ENCODE measurements at places on chromosomes 12 and 14.

- DNase-seq, result peak; percentile 31
Observed at GRCh38 chr12:54853933-54854538, at the start of gene MUCL1. TSS of gene MUCL1 (plus strand) at chr12:54854516. CDS start at chr12:54854583, 67 bp downstream.

GRCh38 chr12:122166422-122167349 is 7.3 kb downstream of the IL31 start:
- DNase-seq, result no peak

DNA sequence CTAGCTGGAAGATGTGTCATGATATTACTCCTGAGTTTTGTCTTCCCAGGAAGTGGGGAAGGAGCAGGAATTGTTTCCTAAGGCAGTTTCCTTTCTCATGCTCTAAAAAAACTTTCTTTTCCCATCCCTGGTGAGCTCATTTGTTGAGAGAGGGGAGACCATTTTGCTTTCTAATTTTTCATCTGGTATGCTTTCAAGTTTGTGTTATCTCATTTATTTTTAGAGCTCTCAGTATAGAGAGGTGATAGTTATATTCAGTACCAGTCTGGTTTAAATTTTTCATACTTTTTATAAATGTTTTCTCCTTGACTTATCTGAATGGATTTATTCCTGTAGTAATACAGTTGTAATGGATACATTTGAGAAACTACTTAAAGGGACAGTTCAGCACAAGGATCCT is 79.6 kb downstream of the FBXW8 start:
- DNase-seq, result no peak

DNA sequence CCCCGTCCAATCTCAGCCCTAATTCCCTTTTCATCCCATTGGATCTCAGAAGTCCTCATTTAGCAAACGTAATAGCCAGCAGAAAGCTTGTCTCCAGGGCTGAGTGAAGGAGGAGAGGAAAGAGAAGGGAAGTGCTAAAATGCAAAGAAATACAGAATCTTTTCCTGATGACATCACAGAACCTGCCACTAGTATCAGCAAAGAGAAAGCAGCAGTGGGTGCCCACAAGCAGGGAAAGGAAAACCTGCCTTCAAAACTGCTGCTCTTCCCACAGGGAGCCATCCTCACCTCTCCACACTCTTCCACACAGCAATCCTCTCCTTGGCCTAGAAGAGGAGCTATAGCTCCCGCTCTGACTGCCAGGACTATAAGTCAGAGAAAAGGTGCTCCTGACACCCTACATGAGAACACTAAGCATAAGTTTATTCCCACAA is 11.3 kb downstream of the MED13L start:
- DNase-seq, result no peak

DNA sequence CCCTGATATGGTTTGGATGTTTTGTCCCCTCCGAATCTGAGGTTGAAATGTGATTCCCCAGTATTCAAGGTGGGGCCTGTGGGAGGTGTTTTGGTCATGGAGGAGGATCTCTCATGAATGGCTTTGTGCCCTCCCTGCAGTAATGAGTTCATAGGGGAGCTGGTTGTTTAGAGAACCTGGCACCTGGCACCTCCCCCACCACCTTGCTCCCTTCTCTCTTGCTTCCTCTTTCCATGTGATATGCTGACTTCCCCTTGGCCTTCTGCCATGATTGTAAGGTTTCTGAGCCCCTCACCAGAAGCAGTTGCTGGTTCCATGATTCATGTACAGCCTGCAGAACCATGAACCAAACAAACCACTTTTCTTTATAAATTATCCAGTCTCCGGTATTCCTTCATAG is 32.6 kb downstream of the CD163L1 start:
- no peak for DNase-seq

DNA sequence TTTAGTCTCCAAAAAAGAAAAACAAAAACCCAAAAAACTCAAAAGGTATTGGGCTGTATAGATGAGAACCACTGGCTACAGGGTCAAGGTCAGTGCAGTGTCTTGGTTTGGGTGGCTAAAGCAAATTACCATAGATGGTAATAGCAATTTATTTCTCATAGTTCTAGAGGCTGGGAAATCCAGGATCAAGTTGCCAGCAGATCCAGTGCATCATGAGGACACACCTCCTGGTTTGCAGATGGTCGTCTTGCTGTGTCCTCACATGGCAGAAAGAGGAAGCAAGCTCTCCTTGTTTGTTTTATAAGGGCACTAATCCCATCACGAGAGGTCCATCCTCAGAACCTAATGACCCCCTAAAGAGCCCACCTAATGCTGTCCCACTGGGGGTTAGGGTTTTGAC is 11.2 kb downstream of the COX14 start:
- no peak for DNase-seq

GRCh38 chr14:36070720-36071043 is 105.8 kb downstream of the PTCSC3 start:
- no peak for DNase-seq

DNA sequence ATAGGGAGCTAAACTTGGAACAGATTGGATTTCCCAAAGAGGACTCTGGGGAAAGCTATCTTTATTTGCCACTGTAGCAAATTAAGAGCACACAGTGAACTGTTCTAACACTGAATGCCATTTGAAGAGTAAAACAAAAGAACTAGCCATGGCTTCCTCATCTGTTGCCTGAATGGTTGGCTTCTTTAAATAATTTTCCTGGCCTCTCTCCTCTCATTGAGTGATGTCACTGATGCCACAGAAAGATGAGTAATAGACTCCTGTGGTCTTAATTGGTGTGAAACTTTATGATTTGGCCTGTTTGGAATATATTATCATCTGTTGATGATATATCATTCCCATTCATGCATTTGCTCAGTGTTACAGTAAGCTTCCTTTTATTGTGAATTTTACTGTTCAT is 42.5 kb downstream of the WDR20 start:
- DNase-seq, result no peak

GRCh38 chr12:59036347-59036746 is 116.0 kb upstream of the LRIG3 start:
- no peak for DNase-seq

DNA sequence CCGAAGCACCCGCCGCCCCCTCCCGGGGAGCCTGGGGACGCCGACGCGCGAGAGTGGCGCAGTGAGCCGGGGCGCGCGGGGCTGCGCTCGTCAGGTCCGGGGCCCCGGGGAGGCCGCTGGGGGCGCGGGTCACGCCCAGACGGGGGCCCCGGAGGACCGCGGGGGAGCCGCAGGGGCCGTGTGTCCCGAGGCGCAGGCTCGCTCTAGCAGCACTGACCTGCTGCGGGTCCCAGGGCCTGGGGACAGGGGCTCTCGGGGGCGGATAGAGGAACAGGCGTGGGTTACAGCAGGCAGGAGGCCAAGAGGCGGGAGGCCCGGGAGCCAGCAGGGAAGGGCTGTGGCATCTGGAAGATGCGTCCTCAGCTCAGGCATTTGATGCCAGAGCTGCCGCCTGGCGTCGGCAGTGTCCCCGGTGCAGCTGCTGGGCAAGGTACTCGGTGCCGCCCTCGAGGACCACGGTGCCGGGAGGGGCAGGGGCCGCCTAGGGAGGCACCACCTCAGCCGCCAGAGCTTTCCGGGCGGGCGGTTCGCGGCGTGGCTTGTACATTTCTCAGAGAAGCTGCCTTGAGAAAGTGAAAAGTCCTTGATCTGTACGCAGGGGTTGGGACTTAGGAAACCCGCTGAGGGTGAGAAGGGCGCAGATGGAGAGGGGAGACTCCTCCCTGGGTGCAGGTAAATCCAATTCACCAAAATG is 1.2 kb downstream of the WNT5B start:
- no peak for DNase-seq

- no peak for DNase-seq
Observed at GRCh38 chr14:21016413-21017190, 8.3 kb downstream of the NDRG2 start.

DNA sequence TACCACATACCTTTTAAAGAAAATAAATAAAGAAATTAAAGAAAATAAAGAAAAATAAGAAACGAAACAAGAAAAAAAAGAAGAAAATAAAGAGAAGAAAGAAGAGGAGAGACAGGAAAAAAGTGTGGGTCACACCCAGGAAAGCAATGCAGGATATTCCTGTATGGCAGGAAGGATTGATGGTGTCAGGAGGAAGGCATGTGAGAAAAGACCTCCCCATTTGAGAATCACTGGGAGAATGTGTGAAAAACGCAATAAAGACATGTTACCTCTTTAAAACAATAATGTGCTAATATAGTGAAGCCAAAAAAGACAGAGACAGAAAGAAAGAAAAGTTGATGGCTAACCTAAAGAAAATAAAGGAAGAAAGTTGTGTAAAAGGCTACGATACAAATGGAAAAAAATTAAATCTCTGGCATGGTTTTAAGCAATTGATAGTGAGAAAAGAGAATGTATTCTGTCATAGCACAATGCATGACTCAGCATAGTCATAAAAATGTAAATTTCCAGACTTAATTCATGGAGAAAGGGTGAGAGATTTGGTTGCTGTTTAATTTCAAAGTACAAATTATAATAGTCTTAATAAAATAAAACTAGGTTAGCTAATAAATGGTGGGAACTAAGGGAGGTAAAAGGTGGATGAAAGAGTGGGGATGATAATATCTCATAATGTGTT is 24.3 kb upstream of the FOXG1 start:
- no peak for DNase-seq

DNA sequence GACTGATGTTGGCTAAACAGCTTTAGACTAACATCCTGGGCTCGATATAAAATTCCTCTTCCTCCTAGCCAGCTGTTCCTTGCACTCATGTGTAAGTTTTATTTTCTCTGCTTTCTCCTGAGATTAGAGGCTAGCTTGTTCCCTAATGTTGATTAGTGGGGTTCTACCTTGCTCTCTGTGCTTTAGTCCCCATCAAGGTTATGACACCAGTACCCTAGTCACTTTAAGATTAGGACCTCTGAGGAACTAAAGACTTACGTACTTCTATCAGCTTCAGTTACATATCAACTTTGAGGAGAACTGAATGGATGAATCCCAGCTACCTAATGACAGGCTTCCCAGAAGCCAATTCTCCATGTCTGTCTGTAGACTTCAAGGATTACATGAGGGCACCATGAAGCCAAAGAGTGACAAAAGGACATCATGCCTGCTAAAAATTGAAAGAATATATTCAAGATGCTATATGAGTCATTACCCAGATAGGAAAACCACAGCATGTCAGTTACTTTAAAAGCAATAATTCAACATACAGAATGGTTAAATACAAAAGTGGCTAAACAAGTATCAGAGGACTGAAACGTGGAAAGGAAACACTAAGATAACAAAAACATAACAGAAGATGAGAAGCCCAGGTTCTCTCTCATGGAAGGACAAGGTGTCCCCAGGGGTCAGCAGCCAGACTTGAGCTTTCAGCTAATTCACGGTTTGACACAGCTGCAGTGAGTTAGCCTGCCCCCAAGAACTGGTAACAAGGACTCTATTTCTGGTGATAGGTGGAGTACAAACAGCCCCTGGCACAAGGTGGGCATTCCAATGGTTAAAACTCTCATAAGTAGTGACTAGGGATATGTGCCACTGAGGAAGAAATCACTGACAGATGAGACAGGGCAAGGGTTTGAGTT is 20.4 kb downstream of the ADAM20 start:
- DNase-seq, result no peak

GRCh38 chr14:59126714-59127436 is 61.6 kb upstream of the DAAM1 start:
- no peak for DNase-seq

- no peak for DNase-seq
Observed at GRCh38 chr12:112514926-112515642, 96.3 kb downstream of the PTPN11 start.
